ENCODE measurements at places on chromosomes 12 and 14.

DNA sequence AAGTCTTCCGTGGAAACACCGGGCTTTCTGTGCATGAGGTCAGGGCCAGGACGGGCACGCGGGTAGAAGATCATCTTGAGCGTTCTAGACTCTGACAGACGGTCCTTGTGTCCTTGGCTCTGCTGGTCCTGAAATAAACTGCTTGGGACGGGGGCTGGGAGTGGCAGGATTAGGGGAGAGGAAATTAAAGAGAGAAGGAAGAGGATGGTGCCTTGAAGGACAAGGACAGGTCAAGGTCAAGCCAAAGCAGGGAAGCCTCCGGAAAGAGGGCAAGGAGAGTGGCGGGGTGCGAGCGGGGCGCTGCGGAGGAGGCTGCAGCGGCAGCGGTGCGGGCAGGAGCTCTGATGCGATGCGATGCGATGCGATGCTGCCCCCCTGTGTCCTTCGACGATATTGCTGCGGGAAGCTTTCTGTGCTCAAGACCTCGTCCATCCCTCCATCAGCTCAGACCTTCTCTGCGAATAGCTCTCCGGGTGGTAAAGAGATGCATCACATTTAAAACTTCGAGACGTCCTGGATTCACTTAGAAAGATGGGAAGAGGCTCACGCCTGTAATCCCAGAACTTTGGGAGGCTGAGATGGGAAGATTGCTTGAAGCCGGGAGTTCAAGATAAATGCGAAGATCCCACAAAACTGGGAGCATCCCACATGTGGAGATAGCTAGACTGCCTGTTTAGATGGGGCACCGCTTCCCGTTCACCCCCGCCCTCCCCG, 110.1 kb upstream of the TMEM132D start:
- DNase-seq: no peak

DNA sequence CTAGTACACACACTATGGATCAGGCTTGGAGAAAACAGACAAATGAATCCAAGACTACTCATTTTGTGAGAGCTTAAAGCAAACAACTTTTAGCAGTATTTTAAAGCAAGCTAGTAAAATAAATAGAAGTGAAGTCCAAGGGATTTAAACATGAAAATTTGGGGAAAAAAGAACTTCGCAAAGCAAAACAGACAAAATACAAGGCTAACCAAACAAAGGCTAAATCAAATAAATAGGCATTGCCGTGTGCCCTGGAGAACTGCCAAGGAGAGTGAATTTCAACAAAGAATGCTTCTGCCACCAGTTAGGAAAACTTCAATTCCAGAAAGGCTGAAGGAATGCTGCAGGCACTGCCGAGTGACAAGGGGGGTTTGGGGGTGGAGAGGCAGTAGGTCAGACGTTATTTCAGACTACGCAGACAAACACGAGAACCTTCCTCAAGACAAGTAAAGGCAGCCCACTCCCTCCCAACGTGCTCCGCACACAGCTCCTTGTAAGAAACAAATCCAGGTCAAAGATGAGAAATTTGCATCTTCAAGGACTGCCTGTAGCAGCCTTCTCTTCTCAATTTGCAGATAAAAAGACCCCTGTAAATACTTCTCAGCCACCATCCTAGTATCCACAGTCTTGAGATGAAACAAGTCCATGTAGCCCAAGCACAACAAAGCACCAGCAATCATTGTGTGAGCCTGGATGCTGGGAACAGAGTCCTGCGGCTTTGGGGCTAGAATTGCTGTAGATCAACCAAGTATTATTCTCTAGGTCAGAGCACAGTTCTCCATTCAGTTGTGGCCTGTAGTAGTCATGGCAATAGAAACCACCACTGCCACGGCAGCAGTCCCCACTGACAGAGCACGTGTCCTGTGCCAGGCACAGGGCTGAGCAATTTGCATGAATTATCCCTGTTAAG, 43.3 kb downstream of the EFCAB11 start:
- no peak for DNase-seq

DNA sequence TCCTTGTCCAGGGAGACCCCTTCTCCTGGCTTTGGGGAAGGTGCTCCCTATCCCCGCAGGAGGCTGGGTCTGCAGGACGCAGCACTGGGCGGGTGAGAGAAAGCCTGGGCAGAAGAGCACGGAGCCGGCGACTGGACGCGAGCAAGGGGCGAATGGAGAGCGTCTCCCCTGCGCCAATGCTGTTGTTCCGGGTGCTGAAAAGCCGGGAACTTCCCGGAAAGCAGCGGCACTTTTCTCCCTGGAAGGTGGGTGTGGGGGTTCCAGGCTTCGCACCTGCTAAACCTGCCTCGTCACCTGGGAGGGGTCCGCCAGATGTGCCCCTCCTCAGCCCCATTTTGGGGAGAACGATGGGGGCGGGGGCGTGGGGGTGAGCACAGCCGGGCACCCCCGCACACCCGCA, 417.1 kb upstream of the TMTC1 start:
- DNase-seq: no peak

DNA sequence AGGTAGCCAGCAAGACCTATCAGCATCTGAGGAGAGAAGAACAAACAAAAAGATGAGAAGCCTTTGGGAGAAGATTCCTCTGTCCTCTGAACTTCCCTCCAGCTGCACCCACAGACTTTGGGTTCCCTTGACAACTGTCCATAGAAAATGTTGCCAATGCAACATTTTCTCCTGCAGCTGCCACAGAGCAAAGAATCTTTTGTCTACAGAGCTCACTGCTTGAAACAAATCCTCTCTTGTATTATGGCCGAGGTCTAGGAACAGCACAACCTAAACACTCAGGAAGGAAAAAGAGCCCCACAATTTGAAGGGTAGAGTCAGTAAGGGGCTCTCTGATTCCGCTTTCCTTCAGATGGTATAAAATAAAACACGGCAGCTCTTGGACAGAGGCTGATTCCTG, 14.3 kb downstream of the POMT2 start:
- no peak for DNase-seq

DNA sequence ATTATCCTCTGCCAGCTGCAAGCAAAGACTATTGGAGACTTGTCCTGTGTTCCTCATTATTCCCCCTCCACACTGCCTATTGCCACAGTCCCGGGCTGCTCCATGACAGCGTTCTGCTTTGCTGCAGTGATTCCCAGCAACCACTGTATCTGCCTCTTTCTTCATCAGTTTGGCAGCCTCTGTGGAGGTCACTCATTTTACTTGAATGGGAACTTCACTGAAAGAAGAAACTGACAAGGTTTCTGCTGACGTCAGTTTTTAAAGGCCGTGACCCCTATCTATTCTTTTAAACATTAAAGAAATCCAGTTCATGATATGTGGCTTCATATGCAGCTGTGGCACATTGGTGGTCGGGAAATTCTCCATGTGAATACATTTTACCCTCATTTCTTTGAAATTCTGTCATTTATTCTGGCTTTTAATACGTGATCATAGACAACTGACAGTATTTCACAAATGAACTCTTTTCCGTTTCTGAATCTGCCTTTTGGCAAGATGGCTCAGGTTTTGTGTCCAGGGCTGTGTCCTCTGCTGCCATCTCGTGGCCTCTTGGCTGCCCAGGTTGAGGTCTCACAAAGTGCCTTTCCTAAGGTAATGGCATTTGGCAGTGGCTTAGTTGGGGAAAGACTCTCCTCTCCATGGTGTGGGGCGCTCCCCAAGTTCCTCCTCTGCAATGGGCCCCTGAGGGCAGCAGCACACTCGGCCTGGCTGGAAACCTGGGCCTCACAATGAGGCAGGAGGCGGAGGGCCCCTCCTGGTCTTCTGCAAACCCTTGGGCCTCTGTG, 5.8 kb downstream of the TMEM253 start:
- DNase-seq: peak; percentile 79

DNA sequence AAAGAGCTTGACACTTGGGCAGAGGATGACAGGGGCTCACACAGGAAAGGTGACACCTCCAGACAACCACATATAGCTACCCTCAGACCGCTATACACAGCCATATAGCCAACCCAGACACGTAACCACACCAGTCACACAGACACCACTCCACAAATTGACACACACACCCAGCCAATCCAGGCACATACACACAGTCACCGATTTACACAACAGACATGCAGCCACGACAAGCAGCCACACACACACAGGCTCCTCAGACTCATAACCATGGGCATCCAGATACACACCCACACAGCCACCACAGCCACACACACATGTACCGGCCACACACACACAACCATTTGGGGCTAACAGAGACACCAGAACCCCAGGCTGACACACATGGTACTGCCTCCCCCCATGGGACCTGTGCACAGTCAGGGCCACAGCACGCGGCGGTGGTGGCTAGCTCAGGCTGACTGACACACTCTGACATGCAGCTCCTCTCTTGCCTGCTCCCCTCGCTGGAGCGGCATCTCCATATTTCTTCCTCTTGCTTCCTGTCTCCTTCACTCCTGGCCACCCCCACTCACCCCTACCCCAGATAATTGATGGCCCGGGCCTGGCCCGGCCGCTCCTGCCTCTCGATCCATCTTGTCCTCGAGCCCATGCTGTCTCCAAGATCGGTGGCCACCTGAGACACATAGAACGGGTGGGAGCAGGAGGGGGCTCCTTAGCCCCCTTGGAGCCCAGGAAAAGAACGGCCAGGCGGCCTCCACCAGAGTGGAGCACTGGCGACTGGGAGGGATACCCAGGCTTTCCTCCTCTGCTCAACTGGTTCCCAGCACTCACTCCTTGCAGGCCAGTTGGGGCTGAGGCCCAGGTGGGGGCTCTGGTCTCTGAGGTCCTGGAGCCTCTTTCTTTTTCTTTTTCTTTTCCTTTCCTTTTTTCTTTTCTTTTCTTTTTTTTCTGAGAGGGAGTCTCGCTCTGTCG, 6.0 kb upstream of the SHMT2 start:
- DNase-seq: no peak

GRCh38 chr12:123491056-123491455, 33.1 kb downstream of the SNRNP35 start:
- DNase-seq: no peak

- DNase-seq: no peak
Measured at GRCh38 chr14:58697930-58698642, 60.3 kb downstream of the DACT1 start.

DNA sequence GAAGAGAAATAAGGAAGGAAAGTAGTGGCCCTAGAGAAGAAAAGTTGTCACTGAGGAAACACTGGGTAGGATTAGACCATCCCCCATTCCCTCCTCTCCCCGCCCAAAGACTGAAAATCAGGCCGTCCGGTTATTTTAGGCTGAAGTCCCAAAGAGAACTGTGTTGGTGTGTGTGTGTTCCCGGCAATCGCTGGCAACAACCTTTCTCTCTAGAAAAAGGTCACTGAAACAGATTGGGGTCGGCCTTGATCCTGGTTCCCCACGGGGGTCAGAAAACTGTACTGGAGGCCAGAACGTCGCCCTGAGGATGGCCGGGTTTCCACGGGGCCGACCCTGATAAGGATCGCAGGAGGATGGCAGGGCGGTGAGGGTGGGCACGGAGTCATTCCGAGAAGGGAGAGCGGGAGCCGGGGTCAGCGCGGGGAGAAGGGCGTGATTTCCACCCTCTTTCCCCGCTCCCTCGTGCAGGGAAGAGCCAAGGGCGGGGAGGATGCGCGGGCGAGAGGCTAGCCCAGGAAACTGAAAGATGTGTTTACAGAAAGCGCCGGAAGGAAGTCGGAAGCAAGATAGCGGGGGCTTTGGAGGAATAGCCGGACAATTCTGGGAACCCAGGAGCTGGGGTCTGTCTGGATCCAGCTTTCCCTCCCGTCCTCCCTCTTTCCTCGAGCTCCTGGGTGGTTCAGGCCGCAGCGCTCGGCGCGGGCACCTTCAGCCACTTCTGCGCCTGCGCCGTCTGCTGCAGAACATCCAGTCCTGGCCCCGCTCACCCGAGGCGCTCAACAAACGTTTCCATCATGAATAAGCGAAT, 25.3 kb upstream of the SPTLC2 start:
- DNase-seq: peak; percentile 54

DNA sequence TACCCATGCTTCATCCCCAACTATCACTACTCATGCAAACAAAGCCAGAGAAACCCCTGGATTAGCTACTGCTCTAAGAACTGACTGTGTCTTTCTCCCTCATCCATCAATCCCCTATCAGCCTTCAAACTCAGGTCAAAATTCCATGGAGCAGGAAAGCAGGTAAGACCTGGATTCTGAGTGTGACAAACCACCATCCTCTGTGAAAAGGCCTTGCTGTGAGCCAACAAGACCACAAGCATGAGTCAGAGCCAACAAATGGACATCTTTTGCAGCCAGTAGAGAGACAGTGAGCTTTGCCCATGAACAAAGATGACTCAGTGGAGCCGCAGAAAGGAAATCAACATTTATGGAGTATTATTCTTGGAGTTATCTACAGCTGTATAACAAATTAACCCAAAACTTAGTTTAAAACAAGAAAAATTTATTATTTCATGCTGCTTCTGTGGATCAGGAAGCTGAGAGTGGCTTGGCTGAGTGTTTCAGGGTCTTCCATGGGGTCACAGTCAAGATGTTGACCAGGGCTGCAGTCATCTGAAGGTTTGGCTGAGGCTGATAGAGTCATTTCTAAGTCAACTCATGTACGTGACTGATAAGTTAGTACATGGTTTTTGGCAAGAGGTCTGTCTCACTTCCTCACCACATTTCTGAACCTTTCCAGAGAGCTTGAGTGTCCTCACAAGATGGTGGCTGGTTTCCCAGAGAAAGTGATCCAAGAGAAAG, 61.1 kb downstream of the PITPNM2 start:
- no peak for DNase-seq

DNA sequence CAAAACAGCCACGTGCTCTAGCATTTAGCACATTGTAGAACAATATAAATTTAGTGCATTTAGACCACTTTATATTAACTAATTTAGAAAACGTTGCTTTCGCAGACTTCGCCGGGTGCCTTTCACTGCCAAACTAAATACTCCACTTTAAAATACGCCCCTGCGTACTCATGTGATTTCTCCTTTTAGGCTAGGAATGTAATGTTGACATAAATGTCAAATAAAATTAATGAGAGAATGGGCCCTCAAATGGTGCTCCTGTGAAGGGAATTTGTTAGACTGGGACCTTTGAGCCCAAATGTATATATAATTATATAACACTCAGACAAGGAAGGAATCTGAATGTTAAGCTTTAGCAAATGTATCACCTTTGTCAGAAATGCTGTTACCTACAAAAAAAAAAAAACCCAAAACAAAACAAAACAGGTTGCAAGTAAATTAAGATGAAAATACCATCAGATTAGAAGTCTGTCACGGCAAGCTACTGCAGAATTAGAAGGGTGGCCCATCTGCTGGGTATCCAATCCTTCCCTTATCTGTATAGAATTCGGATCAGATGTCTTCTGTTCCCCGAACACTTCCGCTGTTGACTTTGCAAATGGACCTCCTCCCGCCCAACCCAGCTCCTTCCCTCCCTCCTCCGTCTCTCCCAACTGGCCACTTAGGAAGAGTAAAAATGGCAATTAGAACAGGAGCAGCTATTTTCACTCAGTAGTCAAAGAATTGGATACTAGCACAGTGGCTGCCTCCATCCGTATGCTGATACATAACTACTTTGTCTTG, 159.3 kb upstream of the FOXN3 start:
- no peak for DNase-seq

Measured in hematopoietic multipotent progenitor cell treated with erythropoietin and hydrocortisone succinate and interleukin-3 and kit ligand, for 17 days (in vitro differentiated cells).